Stimulated activated effector memory CD8-positive, alpha-beta T cell treated with anti-CD3 and anti-CD28 coated beads, Interleukin-12 subunit alpha, Interleukin-12 subunit beta, amount 100 ng/mL, for 72 hours (primary cell): ENCODE measurements at places on chromosomes 1 and 21.

- DNase-seq: no peak
These were observed 199.4 kb upstream of the HMCN1 start for GRCh38 chr1:185534801-185535200.

GRCh38 chr1:171292799-171293198 lies 21.2 kb upstream of the FMO4 start:
- DNase-seq: no peak

- no peak for DNase-seq
These were observed 13.1 kb downstream of the RNF220 start for GRCh38 chr1:44418022-44418673.

DNA sequence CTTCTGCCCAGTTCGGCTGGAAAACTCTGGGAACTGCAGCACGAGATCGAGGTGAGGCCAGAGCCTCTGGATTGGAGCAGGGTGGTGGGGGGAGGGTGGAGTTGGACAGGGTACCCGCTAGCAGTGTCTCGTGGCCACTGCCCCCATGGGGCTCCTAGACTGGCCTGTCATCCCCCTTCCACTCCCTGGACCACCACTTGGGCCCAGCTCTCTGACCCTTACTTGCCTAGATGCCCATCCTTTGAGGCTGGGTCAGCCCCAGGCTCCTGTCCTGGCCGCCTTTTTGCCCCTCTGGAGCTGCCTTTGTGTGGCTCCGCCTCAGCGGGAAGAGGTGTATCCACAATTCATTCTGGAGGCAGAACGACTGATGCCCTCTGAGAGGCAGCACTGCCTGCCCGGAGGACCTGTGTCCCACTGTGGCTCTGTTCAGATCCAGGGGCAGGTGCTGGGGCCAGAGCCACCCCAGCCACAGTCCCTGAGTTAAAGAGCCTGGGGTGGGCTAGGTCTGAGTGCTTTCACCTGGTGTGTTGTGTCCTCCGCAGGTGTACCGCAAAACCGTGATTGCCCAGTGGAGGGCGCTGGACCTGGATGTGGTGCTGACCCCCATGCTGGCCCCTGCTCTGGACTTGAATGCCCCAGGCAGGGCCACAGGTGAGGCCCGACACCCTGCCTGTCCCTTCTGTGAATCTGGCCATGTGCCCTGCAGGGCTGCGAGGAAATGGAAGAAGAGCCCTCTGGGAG lies 17.7 kb downstream of the FAAH start:
- DNase-seq: peak; percentile 61

GRCh38 chr1:200150006-200150405 lies 122.5 kb downstream of the NR5A2 start:
- no peak for DNase-seq

DNA sequence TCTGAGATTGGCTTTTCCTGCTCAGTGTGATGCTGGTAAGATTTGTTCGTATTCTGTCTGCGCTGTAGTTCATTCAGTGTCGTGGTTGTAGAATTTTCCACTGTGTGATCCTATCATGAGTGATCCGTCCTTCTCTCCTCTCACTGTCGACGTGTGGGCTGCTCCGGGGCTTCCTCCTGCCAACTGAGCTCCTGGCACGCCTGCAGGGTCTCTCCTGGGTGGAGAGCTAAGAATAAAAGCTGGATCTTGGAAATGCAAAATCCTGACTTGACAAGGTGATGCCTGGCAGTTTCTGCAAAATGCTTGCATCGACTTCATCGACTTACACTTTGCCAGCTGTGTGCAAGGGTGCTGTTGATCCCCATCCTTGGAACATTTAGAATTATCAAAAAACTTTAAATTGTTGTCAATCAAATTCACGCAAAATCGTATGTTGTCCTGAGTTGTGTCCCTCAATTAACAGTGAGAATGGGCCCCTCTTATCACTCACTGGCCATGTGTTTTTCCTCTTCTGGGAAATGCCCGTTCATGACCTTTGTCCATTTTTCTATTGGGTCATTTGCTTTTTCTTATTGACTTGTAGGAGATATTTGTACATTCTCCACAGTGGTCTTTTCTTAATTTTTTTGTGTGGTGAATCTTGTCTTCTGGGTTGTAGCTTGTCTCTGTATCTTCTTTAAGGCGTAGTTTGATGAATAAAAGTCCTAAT lies 125.5 kb downstream of the CRYAA start:
- no peak for DNase-seq

DNA sequence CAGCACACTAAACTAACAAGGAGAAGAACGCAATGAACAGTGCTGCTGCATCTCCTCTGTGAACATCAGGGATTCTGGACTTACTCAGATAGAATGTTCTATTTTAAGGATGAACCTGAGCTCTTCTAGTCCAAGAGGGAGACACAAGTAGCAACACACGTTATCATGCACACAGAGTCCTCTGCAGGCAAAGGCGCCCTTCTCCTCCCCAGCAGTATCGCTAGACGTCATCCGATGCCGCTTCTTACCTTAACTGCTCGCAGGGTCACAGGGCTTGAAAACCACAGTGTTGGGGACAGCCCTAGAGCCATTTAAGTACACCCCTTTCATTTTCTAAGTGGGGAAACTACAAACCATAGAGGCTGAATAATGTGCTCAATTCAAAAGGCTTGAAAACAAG lies 74.5 kb downstream of the HIVEP3 start:
- no peak for DNase-seq

DNA sequence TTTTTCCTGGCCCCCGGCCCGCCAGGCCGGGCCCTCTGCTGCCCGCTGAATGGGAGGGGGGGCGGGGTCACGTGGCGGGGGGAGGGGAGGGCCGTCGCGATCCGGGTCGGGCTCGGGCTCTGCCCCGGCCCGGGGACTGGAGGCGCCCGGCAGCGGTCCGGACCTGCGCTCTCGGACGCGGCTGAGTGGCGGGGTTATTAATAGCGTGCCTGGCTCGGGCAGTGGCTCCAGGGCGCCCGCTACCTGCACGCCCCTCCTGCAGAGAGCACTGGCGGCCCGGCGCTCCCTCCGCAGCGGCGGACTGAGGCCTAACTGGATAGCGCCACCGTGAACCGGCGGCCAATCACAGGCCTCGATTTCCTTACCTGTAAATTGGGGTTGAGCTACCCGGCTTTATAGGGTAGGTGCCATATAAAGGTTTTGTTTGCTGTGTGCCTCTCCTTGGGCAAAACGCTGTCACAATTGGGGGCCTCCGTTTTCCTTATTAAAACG lies 28.1 kb downstream of the AHDC1 start:
- DNase-seq: no peak

DNA sequence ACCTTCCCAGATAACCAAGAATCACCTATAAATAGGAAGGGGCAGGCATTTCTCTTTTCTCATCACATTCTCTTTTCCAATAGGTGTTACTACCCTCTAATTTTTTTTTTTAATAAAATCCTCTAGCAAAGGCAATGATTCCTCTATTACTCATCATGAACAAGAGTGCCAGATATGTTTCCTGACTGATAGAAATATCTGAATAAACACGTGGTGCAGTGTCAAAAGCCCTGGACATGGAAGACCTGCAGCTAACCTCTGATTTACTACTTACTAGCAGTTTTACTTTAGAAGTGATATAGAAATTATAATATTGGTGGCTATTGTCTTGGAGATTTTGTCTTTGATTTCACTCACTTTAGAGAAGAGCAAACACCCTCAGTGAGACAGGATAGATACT lies 194.6 kb upstream of the SAMSN1 start:
- no peak for DNase-seq

DNA sequence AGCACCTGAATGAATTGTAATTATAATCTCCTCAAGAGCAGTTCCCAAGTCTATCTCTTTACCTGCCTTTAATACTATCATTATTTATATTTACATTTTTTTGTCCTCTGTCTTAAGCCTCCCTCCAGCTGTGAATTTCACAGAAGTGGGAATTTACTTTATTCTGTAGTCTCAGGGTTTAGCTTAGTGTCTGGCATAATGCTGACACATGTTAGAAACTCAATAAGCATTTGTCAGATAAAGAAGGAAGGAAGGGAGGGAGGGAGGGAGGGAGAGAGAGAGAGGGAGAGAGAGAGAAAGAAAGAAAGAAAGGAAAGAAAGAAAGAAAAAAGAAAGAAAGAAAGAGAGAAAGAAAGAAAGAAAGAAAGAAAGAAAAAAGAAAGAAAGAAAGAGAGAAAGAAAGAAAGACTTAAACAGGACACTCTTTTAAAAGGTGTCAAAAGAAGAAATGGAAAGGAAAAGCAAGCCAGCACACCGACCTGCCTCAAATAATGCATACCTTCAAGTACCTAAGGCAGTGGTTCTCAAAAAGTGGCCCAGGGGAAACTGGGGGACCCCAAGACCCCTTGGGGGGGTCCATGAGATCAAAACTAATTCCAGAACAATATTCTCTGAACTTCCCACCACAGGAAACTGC lies 1.8 kb upstream of the PGLYRP4 start:
- DNase-seq: peak; percentile 26

- no peak for DNase-seq
These were observed 36.7 kb downstream of the NEK2 start for GRCh38 chr1:211638689-211639101.

DNA sequence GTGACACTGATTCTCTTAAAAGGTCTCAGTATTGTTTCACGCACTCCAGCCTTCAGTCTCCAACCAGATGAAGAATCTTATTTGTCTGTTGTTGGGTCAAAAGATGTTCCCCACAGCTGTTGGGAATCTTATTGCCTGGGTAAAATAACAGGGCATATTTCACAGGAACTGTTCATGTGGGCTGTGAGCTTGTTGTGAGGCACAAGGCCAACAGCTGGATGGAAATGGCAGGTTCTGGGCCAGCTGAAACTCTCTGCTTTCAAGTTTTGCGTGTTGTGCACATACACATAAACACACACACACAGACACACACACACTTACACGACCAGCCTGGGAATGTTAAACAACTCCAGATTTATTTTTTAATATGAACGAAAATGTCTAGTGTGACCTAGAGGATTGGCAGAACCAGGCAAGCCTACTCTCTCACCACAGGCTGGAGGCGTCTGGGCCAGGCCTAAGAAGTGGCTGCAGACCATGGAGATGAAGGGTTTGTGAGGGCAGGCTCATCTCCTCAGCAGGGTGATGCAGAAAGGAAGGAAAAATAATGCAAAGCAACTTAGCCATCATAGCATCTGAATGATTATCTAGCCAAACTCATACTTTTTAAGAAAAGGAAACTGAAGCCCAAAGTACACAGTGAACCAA lies 357.0 kb downstream of the TTLL7 start:
- no peak for DNase-seq

DNA sequence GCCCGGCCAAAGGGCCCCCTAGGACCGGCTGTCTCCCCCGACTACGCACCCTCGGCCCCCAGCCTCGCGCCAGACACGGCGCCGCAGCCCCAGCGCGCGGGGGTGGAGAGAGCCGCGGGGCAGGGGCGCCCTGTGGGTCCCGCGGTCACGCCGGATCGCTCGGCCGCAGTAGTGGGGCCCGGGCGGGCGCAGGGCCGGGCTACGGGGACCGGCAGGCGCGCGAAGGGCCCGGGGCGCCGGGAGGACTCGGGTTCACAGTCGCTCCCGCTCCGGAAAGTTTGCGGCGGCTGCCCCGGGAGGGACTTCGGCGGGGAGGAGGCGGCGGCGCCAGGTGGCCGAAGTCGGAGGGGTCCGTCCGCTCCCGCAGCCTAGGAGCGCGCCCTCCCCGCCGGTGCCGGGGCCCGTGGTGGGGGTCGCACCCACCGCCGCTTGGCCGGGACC lies 7.1 kb upstream of the ZNF669 start:
- no peak for DNase-seq

DNA sequence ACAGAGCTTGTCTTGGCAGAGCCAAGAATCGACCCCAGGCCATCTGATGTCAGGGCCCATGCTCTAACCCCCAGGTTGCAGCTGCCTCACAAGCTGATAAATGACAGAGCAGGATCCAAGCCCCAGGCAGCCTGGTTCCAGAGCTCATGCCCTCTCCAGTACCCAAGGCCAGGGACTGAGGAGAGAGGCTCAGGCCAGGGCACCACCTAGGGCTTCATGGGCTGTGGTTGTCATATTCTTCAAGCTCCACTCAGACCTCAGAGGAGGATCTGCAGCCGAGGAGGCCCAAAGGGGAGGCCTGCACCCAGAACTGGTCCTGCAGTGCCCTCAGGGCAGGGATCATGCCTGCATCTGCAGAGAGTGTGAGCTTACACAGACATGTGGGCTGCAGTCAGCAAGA lies 301.1 kb downstream of the MATN1 start:
- DNase-seq: peak; percentile 41

GRCh38 chr1:200496937-200497336 lies 87.1 kb upstream of the ZNF281 start:
- DNase-seq: no peak

DNA sequence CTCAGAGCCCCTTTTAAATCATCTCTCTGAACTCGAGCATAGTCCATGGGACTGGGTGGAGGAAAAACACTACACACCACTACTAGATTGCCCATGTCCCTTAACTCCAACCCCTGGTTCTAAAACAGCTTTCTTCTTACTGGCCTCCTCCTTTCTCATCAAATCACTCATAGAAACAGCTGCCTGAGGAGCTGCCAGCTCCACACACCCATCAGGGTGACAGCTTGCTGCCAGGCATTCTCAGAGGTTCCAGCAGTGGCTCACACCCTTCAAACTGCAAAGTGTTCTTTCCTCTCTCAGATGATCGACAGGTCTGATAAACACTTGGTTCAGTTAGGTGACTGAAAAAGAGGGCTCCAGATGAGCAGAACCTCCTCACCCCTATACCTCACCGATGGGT lies 543.0 kb upstream of the PLXNA2 start:
- DNase-seq: no peak

DNA sequence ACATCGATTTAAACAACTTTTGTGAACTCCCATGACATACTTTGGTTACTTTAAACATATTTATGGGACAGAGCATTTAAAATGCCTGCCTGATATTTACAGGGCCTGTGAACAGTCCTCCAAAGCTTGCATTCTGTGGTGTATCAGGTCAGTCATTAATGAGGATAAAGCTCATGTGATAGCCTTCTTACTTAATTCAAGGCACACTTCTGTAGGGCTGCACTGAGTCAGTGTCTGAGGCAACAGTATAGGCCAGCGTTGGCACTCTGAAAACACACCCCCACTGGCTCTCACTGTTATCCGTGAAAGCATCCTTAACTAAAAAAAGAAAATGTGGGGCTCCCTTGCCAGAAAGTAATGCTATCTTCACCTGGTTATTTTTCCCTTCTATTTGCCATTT lies 200.0 kb downstream of the NFIA start:
- no peak for DNase-seq

DNA sequence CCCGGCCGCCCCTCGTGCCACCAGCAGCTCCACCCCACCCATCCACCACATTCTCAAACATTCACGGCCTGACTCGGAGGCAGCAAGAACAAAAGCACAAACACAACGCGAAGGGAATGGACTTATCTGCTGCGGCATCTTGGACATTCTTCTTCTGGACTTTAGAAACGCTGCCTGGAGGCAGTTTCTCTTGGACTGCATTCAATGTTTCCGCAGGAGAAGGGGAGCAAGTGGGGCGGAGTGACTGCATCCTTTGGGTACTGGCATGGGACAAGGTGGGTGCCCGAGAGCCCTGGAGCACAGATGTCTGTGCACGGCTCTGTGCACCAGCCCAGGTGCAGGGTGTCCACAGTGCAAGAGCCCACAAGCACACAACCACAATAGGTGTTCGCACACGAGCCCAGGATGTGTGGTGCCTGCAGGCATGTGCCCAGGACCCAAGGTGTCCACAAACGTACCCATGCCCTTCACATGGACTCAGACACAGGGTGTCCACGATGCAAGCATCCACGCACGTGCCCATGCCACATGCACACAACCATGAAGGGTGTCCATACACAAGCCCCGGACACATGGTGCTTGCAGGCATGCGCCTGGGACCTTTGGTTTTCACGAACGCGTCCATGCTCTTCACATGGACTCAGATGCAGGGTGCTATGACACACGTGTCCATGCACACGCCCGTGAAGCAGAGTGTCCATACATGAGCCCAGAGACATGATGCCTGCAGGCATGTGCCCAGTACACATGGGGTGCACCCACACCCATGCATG lies 53.6 kb downstream of the WNT9A start:
- DNase-seq: peak; percentile 1
